ENCODE measurements at places on chromosomes 16 and 17.

- DNase-seq, result no peak
Observed at GRCh38 chr17:82838386-82839063, 1.3 kb downstream of the ZNF750 start.

DNA sequence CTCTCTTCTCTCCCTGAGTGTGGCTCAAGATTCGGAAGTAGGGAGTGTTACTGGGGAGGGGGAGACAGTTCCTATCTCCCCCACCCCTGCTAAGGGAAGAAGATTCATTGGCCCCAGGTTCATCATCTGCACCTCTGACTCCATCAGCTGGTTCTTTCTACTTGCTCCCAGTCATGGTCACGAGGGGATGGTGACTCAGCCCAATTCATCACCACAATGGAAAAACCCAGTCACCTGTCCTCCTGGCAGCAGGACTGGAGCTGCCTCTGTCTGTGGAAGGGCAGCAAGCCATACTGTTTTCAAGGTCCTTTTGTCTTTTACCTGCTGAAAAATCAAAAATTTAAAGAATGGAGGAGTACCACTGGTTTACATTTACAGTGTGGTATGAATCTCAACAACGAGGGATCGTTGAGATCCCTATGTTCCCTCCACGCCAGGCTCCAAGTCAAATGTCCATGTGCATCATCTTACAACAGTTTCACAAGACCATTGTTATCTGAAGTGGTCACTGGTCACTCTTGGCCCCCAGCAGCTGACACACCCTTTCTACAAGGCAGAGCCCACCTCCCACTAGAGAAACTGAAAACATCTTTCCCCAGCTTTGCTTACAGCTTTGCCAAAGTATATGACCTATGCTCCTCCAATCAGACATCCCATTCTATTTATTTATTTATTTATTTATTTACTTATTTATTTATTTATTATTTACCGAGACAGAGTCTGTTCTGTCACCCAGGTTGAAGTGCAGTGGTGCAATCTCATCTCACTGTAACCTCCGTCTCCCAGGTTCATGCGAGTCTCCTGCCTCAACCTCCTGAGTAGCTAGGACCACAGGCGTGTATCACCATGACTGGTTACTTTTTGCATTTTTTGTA lies 40.4 kb upstream of the NDRG4 start:
- no peak for DNase-seq

- peak; percentile 60 for DNase-seq
Observed at GRCh38 chr17:32319548-32319905, 22.4 kb downstream of the C17orf75 start.

- no peak for DNase-seq
Observed at GRCh38 chr16:14640538-14640937, 7.8 kb downstream of the BFAR start.

DNA sequence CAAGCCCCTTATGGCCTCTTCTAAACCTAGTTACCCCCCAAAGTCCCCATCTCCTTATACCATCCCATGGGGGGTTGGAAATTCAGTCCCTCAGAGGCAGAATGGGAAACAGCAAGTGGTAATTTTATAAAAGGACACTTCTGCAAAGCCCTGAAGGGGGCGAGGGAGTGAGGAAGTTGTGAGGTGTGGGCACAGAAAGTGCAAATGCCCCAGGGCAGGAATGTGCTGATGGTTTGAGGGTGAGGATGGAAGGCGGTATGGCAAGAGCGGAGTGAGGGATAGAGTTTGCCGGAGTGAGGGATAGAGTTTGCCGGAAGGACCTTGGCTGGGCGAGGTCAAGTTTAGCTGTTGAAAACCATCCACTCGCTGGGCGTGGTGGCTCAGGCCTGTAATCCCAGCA lies 52.7 kb downstream of the HAPSTR1 start:
- no peak for DNase-seq

DNA sequence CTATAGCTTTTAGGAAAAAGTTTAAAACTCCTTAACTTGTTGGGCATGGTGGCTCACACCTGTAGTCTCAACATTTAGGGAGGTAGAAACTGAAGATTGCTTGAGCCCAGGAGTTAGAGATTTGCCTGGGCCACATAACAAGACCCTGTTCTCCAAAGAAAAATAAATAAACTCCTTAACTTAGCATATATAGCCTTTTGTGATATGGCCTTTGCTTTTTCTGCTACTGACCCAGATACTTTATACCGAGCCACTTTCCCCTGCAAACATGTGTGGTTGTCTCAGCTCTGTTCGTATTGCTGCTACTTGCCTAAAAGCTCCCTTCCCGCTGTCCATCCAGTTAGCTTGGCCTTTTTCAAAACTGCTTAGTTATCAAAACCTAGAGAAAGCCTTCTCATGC lies 51.0 kb downstream of the GAN start:
- DNase-seq, result no peak

DNA sequence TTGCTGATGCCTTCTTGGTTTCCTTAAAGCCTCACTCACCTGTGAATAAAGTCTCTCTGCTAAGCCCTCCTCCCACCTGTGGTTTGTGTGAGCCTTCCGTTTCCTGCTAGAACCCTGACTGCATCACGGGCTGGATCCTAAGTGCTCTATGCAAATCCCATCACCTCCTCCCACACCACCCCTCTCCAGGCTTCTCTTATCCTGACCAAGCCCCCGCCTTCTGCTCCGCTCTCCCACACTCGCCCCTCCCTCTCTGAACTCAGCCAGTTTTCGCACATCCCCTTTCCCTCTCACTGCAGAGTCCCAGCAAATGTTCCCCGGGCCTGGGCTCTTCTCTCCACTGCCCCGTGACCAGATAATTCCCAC lies 51.8 kb downstream of the PIMREG start:
- DNase-seq, result no peak

- DNase-seq, result no peak
Observed at GRCh38 chr17:5365831-5366230, 53.6 kb downstream of the NUP88 start.

GRCh38 chr17:50625032-50625871 lies 9.4 kb upstream of the ABCC3 start:
- no peak for DNase-seq

- no peak for DNase-seq
Observed at GRCh38 chr17:44360826-44361225, 2.8 kb downstream of the FAM171A2 start.

DNA sequence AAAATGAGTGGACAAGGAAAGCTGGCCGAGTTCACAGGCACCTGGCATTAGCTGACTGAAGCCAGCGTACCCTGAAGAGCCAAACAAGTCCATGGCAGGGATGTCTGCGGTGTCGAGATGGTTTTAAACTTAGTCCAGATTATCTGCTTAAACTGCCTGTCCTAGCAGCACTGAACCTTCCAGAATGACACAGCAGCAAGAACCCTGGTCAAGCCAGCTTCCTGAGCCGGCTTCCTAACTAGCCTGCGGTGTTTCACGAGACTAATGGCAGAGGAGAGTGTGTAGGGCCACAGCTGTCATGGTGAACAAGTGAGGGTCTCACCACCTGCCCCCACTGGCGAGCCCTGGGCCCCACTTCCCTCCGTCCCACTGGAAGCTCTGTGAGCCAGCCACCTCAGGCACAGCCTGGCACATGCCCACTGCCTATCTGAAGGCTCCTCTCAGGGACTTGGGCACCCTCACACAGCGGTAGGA lies 28.8 kb upstream of the MTSS2 start:
- no peak for DNase-seq

DNA sequence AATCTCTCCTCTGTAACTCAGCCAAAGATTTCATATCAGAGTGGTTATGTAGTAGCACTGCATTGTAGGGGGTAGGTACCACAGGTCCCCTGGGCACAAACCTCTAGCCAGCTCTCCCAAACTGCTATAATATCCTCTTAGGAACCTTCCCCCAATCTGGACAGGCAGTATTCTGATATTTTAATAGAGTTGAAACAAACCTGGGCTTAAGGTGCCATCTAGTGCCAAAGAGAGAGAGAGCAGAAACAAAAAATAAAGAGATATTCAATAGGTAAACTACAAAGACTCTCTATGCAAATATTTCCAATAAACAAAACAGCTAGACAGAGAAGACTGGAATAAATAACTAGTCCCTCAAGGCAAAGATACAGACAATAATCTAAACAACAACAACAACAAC lies 1070.0 kb downstream of the CDH11 start:
- DNase-seq, result no peak

- no peak for DNase-seq
Observed at GRCh38 chr17:39665642-39666224, 584 bp downstream of the TCAP start.

Measured in stimulated activated CD4-positive, alpha-beta T cell treated with anti-CD3 and anti-CD28 coated beads, TNF-alpha, amount 100 ng/mL, for 4 hours (primary cell).